ENCODE measurements at places on chromosomes 7 and 10. TPM values are rescaled to one million over a fixed set of nuclear protein-coding genes. Genes with fewer than 3 reads are reported as not detected.

DNA sequence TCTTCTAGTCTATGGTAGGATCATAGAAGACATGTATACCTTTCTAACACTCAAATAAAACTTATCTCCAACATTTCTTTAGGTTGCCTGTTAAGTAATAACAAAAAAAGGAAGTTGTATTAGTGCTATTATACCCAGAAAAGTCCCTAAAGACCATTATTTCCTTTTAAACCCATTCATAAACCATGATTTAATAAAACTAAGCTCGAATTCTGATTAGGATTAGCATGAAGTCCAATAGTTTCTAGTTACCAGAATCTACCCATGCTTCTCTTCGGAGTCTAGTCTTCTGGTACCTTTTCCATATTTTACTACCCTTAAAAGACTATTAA lies 62.7 kb downstream of the USP6NL start:
- no peak for DNase-seq

GRCh38 chr10:126392068-126392467 lies 3.8 kb upstream of the ADAM12 start:
- no peak for DNase-seq

GRCh38 chr10:119360181-119360921 lies 153.0 kb downstream of the GRK5 start:
- no peak for DNase-seq

DNA sequence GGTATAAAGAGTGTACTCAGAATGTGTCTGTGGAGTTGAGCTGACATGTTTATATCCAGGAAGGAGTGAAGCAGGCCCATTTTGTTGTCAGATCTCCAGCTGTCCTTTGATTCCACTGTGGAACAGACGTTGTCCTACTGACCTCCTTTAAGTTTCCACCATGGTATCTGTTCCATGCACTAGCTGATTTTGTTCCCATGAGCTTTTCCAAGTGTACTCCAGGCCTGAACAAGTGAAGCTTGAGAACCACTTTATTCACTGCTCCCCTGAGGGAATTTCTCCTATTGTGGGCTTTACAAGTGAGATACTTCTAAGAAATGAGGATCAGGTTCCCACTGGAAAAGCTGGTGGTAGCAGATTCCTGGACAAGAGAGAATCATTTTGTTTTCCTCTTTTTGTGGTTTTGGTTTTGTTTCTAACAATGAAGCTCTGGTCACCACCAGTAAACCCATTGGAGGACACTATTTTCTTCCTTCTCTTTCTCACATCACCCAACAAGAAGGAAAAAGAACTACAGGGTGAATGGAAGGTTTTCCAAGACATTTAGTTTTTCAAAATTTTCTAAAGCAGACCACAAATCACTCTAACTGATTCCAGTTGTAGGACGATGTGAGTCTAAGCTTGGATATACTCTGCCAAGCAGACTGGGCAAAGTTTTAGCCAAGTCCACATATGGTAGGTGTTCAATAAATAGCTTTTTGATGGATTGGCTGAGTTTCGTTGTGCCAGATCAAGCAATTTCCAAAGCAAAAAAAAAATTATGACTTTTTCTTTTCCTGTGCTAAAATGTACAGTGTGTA lies 144.2 kb downstream of the JCAD start:
- DNase-seq = no peak

GRCh38 chr7:44377134-44377463 lies 51.7 kb upstream of the CAMK2B start:
- no peak for DNase-seq

Gene CALHM1
- polyA plus RNA-seq = not detected

- no peak for DNase-seq
Measured at GRCh38 chr7:96654630-96655188, 54.9 kb downstream of the SEM1 start.

GRCh38 chr7:38229386-38229785 lies 44.0 kb downstream of the TARP start:
- no peak for DNase-seq

- no peak for DNase-seq
Measured at GRCh38 chr7:146781352-146782116, 664.9 kb downstream of the CNTNAP2 start.

GRCh38 chr10:117896517-117896916 lies 150.2 kb downstream of the RAB11FIP2 start:
- DNase-seq = no peak

Gene PIP
- not detected for polyA plus RNA-seq

GRCh38 chr7:43612128-43612527 lies 29.2 kb downstream of the STK17A start:
- no peak for DNase-seq

- no peak for DNase-seq
Measured at GRCh38 chr7:142896741-142897379, 11.3 kb upstream of the TRPV6 start.

DNA sequence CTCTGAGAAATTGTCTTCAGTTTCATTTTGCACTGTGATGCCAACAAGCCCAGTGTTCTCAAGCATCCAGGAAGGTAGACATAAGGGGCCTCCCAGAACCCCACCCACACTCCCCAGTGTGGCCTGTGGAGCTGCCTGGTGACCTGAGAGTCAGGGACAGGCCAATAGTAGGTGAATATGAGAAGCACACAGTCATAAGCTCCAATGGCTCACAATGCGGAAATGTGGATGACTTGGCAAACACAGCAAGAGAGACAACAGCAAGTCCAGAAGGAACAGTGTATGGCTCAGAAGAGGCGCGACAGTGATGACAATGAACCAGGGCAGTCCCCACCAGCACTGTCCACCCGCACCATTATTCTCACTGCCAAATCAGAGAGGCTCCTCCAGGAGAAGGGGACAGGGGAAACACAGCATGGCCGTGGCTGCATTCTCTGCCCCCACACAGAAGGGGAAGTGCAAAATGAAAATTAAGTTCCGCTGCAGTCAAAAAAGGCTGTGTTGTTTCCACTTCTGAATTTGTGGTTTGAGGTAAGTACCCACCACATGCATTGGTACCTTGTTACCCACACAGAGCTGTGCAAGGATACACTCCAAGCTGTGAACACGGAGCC lies 419.8 kb downstream of the GRID1 start:
- no peak for DNase-seq

Gene AKR1C8
- not detected for polyA plus RNA-seq

Gene FAM241B
- polyA plus RNA-seq = 0.37 TPM

- DNase-seq = no peak
Measured at GRCh38 chr7:152000191-152000590, 25.3 kb upstream of the GALNT11 start.

- no peak for DNase-seq
Measured at GRCh38 chr7:92448205-92448747, 994 bp downstream of the GATAD1 start.

Gene TYW1B
- 3.5 TPM for polyA plus RNA-seq

Gene GNAT3
- not detected for polyA plus RNA-seq

GRCh38 chr10:1454428-1454827 lies 282.9 kb downstream of the ADARB2 start:
- no peak for DNase-seq

Gene OR13A1
- polyA plus RNA-seq = not detected

DNA sequence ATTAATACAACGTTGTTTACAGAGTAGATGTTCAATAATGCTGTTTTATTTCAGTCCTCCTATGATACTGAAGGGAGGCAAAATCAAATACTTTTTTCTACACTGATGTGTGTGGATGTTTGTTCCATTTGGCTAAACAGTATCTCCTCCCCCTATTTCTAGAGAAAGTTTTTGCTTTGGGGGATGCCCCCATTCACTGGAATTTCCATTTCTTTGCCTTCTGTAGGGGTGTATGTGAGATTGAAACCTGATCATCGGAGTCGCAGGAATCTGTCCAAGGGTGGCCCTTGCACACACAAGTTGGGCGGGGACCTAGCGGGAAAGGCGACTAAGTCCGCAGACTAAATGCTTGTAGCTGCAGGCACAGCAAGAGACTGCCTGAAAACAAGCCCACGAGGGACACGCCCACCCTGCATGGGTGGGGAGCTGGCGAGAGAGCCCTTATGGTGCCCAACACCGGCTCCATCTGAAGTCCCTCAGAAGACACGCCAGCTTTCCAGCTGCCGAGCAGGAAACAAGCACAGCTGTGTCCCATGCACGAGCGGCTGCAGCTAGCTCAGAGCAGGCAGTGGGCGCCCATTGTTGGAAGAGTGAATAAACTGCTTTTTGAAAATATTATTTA lies 58.0 kb downstream of the ESYT2 start:
- no peak for DNase-seq
